ENCODE measurements at places on chromosomes 3 and 15.

GRCh38 chr15:72820278-72820677, 36.7 kb upstream of the ADPGK start:
- DNase-seq: no peak

DNA sequence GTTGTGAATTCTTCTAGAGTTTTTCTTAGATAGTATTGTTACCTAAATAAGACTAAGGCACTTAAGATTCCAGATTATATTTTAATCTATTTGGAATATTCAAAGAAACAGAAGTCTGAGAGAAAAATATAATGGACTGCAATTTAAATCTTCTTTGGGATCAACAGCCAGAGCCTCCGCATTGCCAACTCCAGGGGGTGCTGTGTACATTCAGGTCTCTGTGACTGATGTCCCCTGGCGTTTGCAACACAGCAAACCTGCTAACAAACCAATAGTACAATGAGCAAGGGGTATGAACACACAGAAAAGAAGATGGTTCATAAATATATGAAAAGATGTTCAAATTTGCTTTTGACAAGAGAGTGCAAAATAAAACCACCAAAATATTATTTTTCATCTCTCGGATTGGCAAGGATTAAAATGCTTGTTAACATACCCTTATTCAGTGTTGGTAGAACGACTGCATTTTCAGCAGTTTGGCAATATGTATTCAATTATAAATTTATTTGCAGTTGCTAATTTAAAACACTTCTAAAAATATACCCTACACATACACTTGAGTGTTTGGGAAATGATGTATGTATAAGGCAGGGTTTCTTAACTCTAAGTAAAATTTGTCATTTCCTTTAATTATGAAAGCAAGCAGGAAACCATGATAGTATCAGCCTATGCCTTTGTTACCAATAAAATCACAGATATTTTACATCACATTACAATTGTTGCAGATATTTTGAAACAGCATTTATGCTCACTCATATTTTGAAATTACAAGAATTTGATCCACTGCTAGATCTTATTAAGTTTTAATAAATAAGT, 16.1 kb upstream of the TM4SF1 start:
- DNase-seq: no peak

DNA sequence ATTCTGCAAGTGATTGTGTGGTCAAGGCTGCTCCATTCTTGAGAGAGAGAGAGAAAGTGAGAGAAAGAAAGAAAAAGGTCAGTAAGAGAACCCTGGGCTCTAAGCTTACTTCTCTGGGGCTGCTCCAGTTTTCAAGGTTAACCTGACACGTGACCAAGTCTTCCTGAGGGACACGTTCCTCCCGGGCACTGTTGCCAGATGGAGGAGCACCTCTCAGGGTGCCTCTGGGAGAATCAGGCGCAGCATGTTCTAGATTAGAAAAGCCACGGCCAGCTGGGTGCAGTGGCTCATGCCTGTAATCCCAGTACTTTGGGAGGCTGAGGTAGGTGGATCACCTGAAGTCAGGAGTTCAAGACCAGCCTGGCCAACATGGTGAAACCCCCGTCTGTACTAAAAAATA, 60.8 kb downstream of the ITGA11 start:
- no peak for DNase-seq

DNA sequence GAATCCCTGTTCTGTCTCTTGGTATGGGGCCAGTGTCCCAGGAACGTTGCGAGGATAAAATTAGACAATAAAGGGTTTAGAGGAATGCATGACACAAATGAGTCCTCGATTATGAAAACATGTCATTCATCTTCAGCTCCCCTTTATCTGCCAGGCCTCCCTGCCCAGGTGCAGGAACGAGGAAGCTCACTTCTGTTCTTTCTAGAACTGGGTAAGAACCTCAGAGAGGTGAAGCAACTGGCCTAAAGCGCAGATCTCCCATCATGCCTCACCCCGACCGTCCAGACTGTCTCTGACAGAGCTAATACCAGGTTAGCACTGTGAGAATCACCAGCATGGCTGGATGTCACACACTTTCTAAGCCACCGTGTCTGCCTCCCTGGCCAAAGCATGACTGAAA, 1.5 kb upstream of the ITIH1 start:
- DNase-seq: no peak

- DNase-seq: no peak
Measured at GRCh38 chr15:68700455-68701123, 120.1 kb downstream of the ANP32A start.

DNA sequence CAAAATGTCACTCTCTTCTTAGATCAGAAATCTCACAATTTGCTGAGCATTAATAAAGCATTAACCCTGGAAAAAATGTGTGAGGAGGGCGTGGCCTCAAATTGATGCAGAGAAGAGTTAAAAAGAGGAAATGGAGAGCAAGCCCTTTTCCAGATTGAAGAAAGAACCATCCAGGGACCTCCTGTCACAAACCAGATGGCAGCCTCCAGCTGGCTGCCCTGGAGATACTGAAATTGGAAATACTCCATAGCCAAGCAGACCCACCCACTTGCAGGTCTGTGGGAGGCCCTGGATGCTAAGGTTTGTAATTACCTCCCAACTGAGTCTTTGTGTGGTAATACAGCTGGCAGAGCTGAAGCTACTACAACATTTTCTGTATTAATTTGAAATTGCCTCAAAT, 214.9 kb downstream of the IL20RB start:
- DNase-seq: no peak

DNA sequence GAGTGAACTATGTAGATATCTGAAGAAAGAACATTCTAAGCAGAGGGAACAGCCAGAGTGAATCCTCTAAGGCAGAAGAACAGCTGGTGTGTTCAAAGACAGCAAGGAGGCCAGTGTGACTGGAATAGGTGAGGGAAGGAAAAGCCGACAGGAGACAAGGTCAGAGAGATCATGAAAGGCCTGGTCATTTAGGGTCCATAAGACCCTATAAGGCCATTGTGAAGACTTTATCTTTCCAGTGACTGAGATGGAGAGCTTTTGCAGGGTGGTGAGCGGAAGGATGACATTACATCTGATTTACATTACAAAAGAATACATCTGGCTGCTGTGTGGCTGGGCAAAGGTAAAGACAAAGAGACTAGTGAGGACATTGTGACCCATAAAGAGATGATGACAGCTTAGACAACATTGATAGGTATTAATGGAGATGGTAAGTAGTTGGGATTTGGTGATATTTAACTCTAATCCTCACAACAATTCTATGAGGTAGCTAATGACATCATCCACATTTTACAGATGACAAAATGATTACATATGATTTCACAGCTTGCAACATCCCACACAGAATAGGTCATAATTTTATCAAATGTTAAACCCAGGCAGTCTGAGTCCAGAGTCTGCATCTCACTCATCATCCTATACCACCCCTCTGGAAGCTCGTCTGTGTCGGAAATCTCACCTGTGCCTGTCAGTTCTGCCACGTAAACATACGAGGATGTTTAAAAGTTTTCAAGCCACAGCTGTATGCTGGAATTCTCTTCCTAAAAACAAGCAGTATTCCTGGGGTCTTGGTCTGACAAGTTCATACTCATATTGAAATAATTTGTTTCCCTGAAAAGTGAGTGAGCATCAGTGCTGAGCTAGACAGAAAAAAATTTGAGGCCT, 70.2 kb upstream of the PIK3R4 start:
- no peak for DNase-seq

DNA sequence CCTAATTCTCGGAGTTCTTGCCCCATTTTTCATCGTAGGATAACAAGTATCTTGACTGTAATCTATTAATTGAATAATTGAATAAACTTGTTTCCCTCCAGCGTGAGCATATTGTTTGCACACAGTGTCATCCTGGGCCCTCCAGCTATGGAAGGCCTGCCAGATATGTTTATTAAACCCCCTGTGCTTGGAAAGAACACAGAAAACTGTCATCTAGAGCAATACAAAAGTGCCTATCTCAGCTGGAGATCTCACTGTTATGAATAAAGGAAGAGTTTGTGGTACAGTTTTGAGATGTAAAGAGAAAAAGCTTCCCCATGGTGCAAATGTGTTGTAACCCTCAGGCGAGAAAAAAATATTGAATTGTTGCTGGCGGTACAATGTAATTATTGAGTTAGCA, 405.9 kb downstream of the SOX2 start:
- DNase-seq: no peak

GRCh38 chr3:107993771-107994170, 97.1 kb downstream of the CD47 start:
- no peak for DNase-seq

DNA sequence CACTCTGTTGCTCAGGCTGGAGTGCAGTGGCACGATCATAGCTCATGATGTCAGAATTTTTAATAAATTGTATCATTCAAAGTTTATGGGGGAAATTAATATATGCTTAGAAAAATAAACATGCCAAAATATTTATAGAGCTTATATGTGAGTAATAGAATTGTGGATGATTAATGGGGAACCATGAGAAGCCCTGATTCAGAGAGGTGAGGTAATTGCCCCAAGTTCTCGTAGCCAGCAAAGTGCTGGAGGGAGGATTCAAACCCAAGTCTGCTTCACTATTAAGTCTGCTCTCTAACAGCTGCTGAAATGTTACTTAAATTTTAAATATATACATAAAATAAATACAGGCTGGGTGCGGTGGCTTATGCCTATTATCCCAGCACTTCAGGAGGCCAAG, 26.2 kb upstream of the IGF2BP2 start:
- DNase-seq: no peak

GRCh38 chr3:129059311-129059958, 1.1 kb upstream of the GP9 start:
- no peak for DNase-seq

GRCh38 chr3:17687566-17687965, 54.9 kb downstream of the TBC1D5 start:
- no peak for DNase-seq

GRCh38 chr3:80983753-80984152, 777.7 kb downstream of the GBE1 start:
- DNase-seq: no peak

DNA sequence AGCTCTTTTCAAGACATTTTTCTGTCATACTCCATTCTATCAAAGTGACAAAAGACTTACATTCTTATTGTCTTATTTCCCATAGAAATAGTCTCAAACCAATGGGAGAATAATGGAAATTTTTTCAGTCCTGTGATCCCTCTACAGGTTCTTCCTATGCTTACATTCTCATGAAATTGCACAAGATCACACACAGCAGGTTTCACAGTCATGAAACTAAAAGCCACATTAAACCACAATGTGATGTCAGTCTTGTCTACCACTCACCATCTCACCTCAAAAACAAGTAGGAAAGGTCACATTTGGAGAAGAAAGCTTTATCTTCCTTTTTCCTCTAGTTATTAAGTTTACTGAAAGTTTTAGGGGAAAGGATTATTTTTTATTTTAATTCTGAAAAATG, 161.0 kb upstream of the RORA start:
- no peak for DNase-seq

- no peak for DNase-seq
Measured at GRCh38 chr3:125245521-125245920, 33.0 kb upstream of the SLC12A8 start.

- DNase-seq: no peak
Measured at GRCh38 chr3:192570821-192571791, 156.2 kb downstream of the FGF12 start.

DNA sequence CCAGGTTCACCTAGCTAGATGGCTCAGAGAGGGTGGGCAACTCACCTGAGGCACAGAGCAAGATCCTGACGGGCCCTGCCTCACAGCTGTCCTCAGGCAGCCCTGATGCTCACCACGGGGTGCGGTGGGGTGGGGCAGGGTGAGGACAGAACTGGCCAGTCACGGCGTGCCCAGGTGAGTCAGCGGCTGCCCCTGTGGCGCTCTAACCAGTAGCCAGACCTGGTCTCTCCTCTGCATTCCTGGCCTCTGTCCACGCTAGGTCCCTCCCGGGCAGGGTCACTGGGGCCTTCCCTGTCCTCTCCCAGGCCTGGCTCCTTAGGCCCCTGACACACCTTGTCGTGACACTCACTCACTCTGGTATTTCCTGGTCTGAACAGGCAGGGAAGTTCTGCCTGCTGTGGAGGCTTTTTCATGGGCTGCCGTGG, 901 bp downstream of the ALS2CL start:
- no peak for DNase-seq

DNA sequence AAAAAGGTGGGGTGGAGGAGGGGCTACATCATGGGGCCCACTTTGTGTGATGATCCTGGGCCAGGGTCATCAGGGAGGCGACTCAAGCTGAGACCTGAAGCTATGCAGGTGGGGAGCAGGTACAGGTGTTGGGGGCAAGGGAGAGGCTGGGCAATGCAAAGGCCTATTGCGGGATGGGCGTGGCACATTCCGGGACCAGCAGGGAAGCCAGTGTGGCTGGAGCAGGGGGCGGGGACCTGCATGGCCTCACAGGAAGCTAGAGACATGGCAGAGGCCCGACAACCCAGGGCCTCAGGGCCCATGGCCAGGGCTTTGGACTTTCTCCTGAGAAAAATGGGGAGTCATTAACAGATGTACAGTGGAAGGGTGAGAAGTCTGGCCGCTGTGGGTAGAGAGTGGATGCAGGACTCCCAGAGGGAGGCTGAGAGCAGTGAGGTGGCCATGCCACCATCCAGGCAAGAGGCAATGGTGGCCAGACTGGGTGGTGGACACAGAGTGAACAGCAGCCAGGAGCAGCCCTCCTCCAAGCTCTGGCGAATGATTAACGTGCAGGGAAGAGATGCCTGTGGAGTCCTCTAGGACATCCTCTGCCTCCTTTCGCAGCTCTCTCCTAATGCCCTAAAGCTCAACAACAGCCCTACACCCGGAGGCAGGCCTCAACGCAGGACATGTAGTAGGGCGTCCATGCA, 122.6 kb upstream of the ATP2B2 start:
- DNase-seq: no peak

GRCh38 chr3:128205558-128206145, 52.4 kb downstream of the EEFSEC start:
- no peak for DNase-seq

All from effector memory CD8-positive, alpha-beta T cell (primary cell).